T-helper 2 cell treated with Interferon-gamma antibody and Interleukin-4, amounts not matched to agents 5 μg/mL and 100 μg/mL, for 36 hours (primary cell): ENCODE measurements at places on chromosomes 11 and 22.
A peak's percentile ranks its signal among the peaks of the same experiment; 100 is the strongest.

- H3K27me3 ChIP-seq: no peaks in the 10 kb centered on the region
- peak overlapping the region; percentile 97 for H3K27ac ChIP-seq
- peak overlapping the region; percentile 94 for H3K4me3 ChIP-seq
Measured at GRCh38 chr11:6480299-6480914, 724 bp downstream of the ARFIP2 start.

DNA sequence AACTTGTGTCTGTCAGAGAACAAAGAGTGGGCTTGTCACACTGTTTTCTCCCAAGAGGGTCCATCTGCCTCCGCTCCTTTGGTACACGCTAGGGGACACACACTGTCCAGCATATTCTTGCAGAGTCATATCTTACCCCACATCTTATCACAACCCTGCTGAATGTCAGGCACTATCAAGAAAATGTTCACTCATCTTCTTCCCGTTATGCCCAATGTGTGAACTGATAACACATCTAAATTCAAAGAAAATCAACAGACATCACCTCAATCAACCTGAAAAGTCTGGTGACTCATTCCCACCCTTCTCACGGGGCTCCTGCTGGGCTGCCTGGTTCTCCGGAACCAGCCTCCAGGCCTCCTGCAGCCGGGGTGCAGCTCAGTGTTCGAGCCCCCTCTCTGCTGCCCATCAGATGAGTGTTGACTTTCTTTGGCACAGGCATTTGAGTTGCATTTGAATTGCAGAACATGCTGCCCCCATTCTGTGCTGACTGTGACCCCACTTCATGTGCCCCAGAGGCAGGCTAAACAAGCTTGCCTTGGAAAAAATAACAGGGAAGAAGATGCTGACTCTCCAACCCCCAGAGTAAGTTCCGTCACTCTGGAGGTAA lies 19.4 kb downstream of the GRAP2 start:
- peak; percentile 82 for DNase-seq
- peaks cover 85% of the 10 kb centered on the region for H3K4me1 ChIP-seq
- no peaks in the 10 kb centered on the region for H3K27me3 ChIP-seq
- peak overlapping the region; percentile 90 for H3K27ac ChIP-seq

DNA sequence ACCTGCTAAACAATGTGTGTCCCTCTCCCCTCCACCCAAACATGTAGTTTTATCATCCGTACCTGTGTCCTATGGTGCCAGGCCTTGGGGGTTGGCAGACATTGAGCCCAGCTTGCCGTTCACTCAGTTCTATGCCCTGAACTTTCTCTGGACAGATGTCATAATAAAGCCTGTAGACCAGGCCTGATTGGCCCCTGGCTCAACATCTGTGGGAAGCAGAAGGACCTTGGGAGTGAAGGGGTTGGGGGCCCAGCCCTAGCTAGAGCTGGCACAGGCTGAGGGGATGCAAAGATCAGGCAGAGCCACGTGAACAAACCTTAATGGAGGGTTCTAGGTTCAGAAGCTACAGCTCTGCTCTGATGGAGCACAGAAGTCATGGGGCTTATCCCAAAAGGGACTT lies 600.6 kb downstream of the BUD13 start:
- no peaks in the 10 kb centered on the region for H3K36me3 ChIP-seq
- DNase-seq: no peak
- H3K27me3 ChIP-seq: peaks cover 2% of the 10 kb centered on the region

- H3K27me3 ChIP-seq: no peaks in the 10 kb centered on the region
- H3K4me3 ChIP-seq: no peak overlapping the region
- DNase-seq: no peak
- no peaks in the 10 kb centered on the region for H3K4me1 ChIP-seq
Measured at GRCh38 chr11:46898396-46899095, 19.8 kb downstream of the LRP4 start.

DNA sequence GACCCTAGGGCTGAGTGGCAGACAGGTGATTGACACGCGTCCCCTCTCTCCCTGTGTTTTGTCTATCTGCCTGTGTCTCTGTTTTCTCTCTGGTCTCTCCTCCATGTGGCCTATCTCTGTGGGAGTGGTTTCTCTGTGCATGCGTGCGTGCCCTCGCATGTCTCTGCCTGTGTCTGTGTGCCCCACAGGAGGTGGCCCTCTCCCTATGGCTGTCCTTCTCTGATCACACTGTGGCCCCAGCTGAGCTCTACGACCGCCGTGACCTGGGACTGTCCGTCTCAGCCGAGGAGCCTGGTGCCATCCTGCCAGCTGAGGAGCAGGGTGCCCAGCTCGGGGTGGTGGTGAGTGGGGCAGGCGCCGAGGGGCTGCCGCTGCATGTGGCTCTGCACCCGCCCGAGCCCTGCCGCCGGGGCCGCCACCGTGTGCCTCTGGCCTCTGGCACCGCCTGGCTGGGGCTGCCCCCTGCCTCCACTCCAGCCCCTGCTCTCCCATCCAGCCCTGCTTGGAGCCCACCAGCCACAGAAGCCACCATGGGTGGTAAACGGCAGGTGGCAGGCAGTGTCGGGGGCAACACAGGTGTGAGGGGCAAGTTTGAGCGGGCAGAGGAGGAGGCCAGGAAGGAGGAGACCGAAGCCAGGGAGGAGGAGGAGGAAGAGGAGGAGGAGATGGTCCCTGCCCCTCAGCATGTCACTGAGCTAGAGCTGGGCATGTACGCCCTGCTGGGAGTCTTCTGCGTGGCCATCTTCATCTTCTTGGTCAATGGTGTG lies 11.6 kb downstream of the TMEM132A start:
- no peak overlapping the region for H3K27ac ChIP-seq
- H3K4me1 ChIP-seq: no peaks in the 10 kb centered on the region
- no peaks in the 10 kb centered on the region for H3K27me3 ChIP-seq

GRCh38 chr11:125929445-125930075 lies 16.3 kb upstream of the VSIG10L2 start:
- H3K4me3 ChIP-seq: no peak overlapping the region
- no peak overlapping the region for H3K27ac ChIP-seq
- no peaks in the 10 kb centered on the region for H3K36me3 ChIP-seq
- DNase-seq: no peak

- no peaks in the 10 kb centered on the region for H3K4me1 ChIP-seq
- no peaks in the 10 kb centered on the region for H3K27me3 ChIP-seq
- no peak for DNase-seq
- no peak overlapping the region for H3K27ac ChIP-seq
Measured at GRCh38 chr22:43218786-43219185, 31.9 kb upstream of the TTLL12 start.

DNA sequence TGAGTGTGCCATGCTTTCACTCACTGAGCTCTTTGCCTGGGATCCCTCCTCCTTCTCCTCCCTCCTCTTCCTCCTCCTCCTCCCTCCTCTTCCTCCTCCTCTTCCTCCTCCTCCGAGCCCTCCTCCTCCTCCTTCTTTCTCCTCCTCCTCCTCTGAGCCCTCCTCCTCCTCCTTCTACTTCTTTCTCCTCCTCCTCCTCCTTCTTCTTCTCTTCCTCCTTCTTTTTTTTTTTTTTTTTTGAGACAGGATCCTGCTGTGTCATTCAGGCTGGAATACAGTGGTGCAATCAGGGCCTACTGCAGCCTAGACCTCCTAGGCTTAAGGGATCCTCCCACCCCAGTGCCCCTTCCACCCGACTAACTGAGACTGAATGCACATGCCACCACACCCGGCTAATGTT lies 62.3 kb downstream of the DEUP1 start:
- no peaks in the 10 kb centered on the region for H3K4me1 ChIP-seq
- no peak overlapping the region for H3K4me3 ChIP-seq
- H3K36me3 ChIP-seq: no peaks in the 10 kb centered on the region
- no peak for DNase-seq
- H3K27me3 ChIP-seq: peaks cover 9% of the 10 kb centered on the region

DNA sequence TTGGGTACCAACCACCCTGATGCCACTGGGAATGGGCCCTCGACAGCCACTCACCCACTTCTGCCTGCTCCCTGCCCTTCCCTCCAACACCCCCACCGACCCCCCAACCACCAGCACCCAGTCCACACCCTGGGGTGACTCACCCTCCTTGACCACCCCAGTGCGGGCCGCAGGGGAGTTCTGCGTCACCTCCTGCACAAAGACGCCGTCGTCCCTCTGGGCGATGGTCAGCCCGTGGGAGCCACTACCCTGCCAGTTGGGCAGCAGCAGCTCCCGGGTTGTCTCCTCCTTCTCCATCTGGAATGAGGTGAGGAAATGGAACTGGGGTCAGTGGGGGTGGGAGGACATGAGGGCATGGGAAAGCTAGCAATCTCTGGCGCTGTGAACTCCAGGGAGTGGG lies 10.8 kb downstream of the AHNAK start:
- no peak for DNase-seq
- peaks cover 16% of the 10 kb centered on the region for H3K4me1 ChIP-seq
- peaks cover 47% of the 10 kb centered on the region for H3K36me3 ChIP-seq
- H3K27me3 ChIP-seq: no peaks in the 10 kb centered on the region

- H3K27me3 ChIP-seq: no peaks in the 10 kb centered on the region
- no peak overlapping the region for H3K27ac ChIP-seq
- H3K36me3 ChIP-seq: no peaks in the 10 kb centered on the region
- DNase-seq: no peak
Measured at GRCh38 chr11:71186806-71187205, 65.6 kb downstream of the SHANK2 start.

GRCh38 chr22:36136475-36136874 lies 24.1 kb downstream of the APOL3 start:
- H3K27ac ChIP-seq: no peak overlapping the region
- peaks cover 18% of the 10 kb centered on the region for H3K36me3 ChIP-seq
- H3K27me3 ChIP-seq: no peaks in the 10 kb centered on the region
- no peak overlapping the region for H3K4me3 ChIP-seq

- H3K27ac ChIP-seq: no peak overlapping the region
- H3K27me3 ChIP-seq: no peaks in the 10 kb centered on the region
- no peak for DNase-seq
- no peaks in the 10 kb centered on the region for H3K36me3 ChIP-seq
- H3K4me3 ChIP-seq: no peak overlapping the region
- H3K4me1 ChIP-seq: no peaks in the 10 kb centered on the region
Measured at GRCh38 chr11:131592734-131593133, 222.3 kb downstream of the NTM start.

DNA sequence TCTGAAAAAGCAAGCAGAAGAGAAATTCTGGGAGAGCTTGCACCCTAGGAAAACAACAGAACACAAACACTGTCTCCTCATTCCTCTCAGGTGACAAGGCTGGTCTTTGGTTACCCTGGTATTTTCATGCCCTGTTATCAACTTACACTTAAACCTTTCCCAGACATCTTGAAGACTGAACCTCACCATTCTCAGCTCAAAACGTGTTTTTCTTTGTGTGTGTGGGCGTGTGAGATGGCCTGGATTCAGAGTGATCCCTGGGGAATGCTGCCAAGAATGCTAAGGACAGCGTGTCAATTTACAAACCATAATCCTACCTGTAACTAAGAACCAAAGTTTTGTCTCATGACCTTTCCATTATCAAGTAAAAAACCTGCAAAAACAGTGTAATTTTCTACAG lies 33.3 kb downstream of the ELF5 start:
- no peak overlapping the region for H3K27ac ChIP-seq
- no peaks in the 10 kb centered on the region for H3K36me3 ChIP-seq
- H3K4me1 ChIP-seq: no peaks in the 10 kb centered on the region
- no peak overlapping the region for H3K4me3 ChIP-seq

GRCh38 chr11:43360361-43361032 lies 1.8 kb downstream of the TTC17 start:
- peaks cover 34% of the 10 kb centered on the region for H3K4me1 ChIP-seq
- no peak for DNase-seq
- H3K27me3 ChIP-seq: no peaks in the 10 kb centered on the region
- peak overlapping the region; percentile 96 for H3K27ac ChIP-seq
- peak overlapping the region; percentile 90 for H3K4me3 ChIP-seq
- H3K36me3 ChIP-seq: peaks cover 13% of the 10 kb centered on the region

DNA sequence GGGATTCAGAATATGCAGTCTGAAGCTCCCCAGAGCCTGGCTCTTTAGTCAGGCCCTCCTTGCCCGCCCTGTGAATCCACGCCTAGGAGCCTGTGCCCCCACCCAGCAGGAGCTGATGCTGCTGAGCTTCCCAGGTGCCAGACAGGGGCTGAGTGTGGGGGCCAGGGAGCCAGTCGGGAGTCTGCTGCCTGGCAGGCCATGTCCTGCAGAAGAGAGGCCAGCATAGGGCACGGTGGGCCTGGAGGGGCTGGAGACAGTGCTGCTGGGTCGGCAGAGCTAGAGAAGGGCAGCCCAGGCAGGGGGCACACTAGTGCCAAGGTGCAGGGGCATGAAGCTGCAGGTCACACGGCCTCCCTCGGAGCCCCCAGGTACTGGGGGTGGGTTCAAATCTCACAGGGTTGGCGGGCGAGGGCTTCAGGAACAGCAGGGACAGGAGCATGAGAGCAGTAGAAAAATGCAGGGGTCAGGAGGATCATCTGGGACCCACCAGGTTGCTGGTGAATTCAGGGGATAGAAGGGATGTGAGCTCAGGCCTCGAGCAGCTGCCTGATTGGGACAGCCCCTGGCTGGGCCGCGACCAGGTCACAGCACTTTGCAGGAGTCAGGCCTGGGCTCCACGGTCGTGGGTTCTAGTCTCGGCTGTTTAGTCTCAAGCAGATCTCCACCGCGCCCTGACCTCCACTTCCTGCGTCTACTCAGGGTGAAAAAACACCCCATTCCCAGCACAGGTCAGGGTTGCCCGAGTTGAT lies 4.1 kb upstream of the SEPTIN5 start:
- H3K4me3 ChIP-seq: no peak overlapping the region
- peaks cover 17% of the 10 kb centered on the region for H3K27me3 ChIP-seq

DNA sequence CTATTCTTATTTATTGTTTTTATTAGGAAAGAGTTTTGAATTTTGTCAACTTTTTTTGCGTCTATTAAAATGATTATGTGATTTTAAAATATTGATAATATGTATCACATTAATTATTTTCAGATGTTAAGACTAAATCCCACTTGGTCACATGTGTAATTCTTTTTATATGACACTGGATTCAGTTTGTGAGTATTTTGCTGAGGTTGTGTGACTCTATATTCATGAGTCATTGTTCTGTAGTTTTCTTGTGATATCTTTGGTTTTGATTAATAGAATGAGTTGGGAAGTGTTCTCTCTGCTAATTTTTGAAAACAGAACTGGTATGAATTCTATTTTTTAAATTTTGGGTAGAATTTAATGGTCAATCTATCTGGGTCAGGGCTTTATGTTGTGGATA lies 317.9 kb downstream of the ETS1 start:
- H3K4me3 ChIP-seq: no peak overlapping the region
- DNase-seq: no peak
- H3K27me3 ChIP-seq: no peaks in the 10 kb centered on the region
- H3K4me1 ChIP-seq: peaks cover 9% of the 10 kb centered on the region

DNA sequence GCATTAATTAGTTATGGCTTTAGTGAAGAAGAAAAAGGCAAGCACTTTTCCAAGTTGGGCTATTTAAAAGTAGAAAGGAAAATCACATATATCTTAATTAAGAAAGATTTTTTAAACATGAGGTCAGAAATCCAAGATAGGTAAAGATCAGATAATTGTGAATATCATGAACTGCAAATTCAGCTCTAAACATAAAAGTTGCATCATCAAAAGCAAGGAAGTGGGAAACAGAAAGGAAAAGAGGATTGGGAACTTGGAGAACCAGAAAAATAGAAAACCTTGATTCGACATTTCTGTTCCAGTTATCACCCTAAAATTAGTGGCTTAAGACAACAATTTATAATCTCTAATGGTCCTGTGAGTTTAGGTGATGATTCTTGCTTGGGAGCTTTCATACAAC lies 17.5 kb downstream of the KBTBD3 start:
- H3K4me1 ChIP-seq: peaks cover 12% of the 10 kb centered on the region
- H3K36me3 ChIP-seq: peaks cover 6% of the 10 kb centered on the region
- H3K4me3 ChIP-seq: no peak overlapping the region

- H3K27me3 ChIP-seq: peaks cover 44% of the 10 kb centered on the region
- H3K27ac ChIP-seq: no peak overlapping the region
- DNase-seq: no peak
- no peaks in the 10 kb centered on the region for H3K36me3 ChIP-seq
- no peaks in the 10 kb centered on the region for H3K4me1 ChIP-seq
Measured at GRCh38 chr11:13955971-13956421, 6.5 kb upstream of the SPON1 start.

GRCh38 chr22:44870021-44870420 lies 117.6 kb downstream of the ARHGAP8 start:
- H3K27me3 ChIP-seq: no peaks in the 10 kb centered on the region
- DNase-seq: no peak
- no peaks in the 10 kb centered on the region for H3K36me3 ChIP-seq
- H3K4me1 ChIP-seq: peaks cover 2% of the 10 kb centered on the region
- H3K4me3 ChIP-seq: no peak overlapping the region
